ENCODE measurements at places on chromosomes 12 and 14.

GRCh38 chr12:39490500-39491282, 47.8 kb upstream of the KIF21A start:
- no peak for DNase-seq

GRCh38 chr12:42172441-42173210, 28.0 kb upstream of the GXYLT1 start:
- DNase-seq, result no peak

GRCh38 chr12:44589697-44590096, 286.4 kb downstream of the NELL2 start:
- DNase-seq, result no peak

DNA sequence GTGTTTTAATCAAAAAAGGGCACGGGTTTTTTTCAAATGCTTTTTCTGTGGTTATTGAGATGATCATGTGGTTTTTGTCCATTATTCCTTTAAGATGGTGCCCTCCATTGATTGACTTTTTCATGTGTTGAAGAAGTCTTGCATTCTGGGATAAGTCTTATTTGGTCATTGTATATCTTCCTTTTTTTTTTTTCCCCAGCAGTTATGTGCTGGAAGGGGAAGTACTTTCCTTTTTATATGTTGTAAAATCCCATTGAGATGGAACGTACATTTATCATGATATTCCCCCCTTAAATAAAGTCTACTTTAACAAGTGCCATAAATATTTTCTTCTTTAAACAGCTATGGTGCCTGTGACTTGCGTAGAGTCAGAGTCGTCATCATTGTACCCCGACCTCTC, 24.8 kb upstream of the MUCL1 start:
- no peak for DNase-seq

GRCh38 chr14:24162093-24162492, 1.0 kb downstream of the IRF9 start:
- no peak for DNase-seq

- no peak for DNase-seq
These were observed 94.9 kb upstream of the TTC7B start for GRCh38 chr14:90911121-90911520.

GRCh38 chr14:84555493-84555892, 974.5 kb upstream of the FLRT2 start:
- DNase-seq, result no peak

GRCh38 chr14:74239848-74240793, 872 bp downstream of the VSX2 start:
- DNase-seq, result no peak

DNA sequence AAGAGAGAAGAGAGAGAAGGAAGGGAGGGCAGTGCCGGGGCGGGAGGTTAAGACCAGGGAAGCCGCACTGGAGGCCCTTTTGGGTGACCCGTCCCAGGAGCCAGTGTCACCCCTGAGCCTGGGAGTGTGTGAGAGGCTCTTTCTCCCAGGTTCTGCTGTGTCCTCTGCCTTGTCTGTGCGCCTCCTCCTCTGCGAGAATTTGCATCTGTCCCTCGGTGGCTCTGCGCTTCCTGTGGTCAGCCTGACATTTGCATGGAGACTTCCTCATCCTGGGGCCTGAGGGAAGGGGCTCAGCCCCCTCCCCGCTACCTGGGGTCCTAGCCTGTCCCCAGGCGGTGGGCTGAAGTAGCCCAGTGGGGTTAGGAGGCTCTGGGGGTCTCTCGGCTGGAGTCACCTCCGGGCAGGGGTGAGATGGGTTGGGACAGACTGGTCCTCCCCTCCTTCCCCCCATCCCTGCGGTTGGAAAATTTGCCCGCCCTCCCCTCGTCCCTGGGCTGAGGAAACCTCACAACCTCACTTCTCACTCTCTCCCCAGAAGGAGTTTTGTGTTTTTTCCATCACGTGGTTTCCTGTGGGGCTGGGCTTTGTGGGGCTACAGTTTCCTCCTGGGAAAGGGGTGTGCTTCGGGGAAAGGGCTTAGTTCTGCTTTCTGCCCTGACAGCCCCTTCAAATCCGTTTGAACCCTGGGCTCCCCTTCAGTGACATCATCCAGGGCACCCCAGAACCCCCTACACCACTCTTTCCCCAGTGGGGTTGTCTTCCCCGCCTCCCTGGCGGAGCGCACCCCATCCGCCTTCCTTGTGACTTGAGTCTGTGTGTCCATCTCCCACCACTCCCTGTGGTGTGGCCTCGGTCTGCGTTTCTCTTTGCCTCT, 2.5 kb downstream of the PTPN6 start:
- no peak for DNase-seq

GRCh38 chr12:128449146-128449894, 182.3 kb downstream of the TMEM132C start:
- peak; percentile 17 for DNase-seq

Measured in NCI-H1417 (cell line).